ENCODE measurements at places on chromosomes 7 and 10.

DNA sequence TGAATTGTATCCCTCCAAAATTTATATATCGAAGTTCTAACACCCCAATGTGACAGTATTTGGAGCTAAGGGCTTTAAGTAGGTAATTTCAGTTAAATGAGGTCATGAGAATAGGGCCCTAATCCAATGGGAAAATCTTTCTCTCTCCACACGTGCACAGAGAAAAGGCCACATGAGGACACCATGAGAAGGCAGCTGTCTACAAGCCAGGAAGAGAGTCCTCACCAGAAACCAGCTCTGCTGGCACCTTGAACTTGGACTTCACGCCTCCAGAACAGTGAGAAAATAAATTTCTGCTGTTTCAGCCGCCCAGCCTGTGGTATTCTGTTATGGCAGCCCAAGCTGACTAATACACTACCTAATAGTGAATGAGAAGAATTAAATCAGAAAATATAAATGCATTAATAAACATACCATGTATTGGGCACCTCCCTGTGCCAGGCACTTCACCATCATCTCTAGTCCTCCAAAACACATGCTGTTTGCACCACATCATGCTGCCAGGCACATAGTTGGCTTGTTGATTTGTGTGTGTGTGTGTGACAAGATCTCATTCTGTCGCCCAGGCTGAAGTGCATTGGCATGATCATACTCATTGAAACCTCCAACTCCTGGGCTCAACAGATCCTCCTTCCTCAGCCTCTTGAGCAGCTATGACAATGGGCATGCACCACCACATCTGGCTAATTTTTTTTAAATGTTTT, 9.1 kb upstream of the TOMM7 start:
- DNase-seq: no peak

- DNase-seq: no peak
Observed at GRCh38 chr7:51187941-51188340, 128.7 kb downstream of the COBL start.

DNA sequence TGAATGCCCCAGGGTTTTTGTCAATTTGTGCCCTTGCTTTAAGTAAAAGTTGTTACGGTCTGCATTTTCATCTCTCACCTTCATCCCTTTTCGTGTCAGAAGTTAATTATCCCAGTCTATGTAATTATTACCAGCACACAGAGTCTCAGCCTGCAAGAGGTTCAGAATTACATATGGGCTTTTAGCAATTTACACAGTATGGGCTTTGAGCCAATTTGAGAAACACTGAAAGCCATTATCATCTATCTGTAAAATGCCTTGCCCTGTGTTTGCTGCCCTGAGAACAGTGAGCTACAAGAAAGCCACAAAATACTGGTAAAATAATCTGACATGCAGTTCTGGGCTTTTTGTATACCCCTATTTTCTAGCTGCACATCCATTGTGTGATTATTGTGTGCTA, 125.6 kb upstream of the STEAP4 start:
- DNase-seq: no peak

- DNase-seq: no peak
Observed at GRCh38 chr10:114581071-114581470, 77.0 kb downstream of the ABLIM1 start.

DNA sequence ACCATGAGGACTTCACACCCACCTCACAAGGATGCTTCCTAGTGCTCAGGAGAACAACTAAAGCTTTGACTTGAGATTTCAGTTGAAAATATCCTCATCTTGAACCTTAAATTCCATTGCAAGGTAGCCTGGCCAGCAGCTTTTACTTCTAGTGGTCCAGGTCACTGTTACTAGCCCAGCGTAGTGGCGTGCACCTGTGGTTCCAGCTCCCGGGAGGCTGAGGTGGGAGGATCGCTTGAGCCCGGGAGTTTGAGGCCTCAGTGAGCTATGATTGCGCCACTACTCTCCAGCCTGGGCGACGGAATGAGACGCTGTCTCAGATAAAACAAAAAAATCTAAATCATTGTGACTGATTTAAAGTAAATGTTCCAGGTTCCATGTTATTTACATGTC, 28.3 kb upstream of the PRKAR1B start:
- DNase-seq: no peak

GRCh38 chr7:73954181-73954580, 73.8 kb upstream of the ELN start:
- no peak for DNase-seq

Data from right lobe of liver (tissue), 6 donors.